ENCODE measurements at places on chromosomes 13 and 19.

- peak; percentile 31 for DNase-seq
Measured at GRCh38 chr13:23688336-23688735, 118.1 kb downstream of the TNFRSF19 start.

DNA sequence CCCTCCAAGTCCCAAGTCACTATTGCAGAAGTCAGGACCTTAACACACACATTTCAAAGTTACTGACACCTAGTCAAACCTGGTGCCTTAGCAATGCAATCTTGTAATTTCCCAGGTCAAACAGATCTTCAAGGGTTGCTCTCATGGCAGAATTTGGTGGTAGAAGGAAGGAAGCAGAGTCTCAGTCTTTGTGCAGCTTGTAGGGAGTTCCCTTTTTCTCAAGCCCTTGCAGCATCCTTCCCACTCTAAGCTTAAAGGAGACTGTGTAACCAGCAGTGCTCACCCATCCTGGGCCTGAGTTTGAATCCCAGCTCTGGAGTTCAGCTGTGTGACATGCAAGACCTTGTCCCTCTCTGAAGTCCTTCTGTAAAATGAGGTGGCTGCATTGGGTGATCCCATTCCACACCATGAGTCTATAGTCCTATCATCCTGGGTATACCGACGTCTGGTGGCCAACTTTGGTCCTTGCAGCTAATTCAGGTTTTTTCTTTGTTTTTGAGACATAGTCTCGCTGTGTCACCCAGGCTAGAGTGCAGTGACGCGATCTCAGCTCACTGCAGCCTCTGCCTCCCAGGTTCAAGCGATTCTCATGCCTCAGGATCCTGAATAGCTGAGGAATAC, 9.8 kb downstream of the SIGLEC10 start:
- DNase-seq: peak; percentile 65

- DNase-seq: peak; percentile 82
Measured at GRCh38 chr13:33918199-33918932, 100.4 kb downstream of the RFC3 start.

GRCh38 chr13:64471916-64472315, 2758.2 kb downstream of the PCDH9 start:
- peak; percentile 72 for DNase-seq

DNA sequence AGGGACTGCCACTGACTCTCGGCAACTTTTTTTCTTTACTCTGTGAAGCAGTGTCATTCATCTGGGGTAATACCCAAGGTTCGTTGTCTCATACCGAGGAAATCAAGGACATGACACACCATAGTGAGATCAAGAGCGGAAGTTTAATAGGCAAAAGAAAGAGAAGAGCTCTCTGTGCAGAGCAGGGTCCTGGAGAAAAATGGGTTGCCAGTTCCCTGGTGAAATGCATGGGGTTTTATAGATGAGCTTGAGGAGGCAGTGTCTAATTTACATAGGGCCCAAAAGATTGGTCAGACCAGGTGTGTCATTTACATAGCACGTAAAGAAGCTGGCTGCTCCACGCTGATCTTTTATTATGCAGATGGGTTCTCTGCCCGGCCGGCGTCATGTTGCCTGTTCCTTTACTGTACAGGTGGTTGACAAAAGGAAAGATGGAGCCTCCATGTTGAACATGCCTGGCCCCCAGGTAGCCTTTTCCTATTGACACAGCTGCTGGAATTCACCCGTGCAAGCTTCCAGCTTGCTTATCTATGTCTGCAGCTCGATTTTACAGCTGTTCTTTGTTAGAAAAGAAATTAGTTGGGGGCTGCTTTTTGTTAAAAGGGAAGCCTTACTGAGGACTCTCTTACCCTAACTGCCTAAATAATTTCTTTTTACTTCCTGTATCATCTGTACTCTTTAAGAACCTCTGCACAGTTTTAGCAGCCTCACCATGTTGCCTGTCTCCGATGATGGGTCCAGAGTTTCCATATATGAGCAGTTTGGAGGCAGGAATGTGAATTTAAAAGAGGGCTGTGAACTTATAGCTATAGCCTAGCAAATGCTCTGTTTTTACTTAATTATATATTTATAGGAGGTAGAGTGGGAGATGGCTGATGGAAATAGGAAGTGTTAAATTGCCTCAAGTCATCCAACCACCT, 98.0 kb upstream of the DIAPH3 start:
- no peak for DNase-seq

GRCh38 chr13:42239644-42240043, 32.3 kb upstream of the AKAP11 start:
- DNase-seq: peak; percentile 10

DNA sequence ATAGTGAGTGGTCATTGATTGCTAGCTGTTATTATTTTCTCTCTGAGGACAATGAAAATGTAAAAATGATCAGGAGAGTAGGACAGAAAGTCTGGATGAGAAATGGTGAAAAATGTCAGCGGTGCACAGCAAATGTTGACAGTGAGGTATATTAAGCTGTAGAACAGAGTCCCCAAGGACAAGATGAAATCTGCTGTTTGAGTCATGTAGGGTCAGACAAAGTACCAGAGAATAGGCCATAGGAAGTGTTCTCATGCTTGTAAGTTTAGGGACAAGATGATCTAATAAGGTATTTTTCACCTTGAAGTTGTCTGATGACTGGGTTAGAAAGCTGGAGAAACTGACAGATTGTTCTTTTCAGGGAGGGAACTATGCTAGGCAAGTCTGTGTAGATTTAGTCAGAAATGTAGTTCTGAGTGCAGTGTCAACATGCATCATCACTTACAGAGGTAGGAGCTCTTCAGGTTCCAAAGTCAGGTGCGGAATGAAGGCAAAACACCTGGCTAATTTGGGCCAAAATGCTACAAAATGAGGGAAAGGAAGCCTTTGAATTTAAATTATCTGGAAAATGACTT, 369.3 kb downstream of the DLEU7 start:
- no peak for DNase-seq

GRCh38 chr13:29934531-29935308, 84.3 kb upstream of the UBL3 start:
- DNase-seq: no peak

- no peak for DNase-seq
Measured at GRCh38 chr13:64525687-64526086, 2704.4 kb downstream of the PCDH9 start.

DNA sequence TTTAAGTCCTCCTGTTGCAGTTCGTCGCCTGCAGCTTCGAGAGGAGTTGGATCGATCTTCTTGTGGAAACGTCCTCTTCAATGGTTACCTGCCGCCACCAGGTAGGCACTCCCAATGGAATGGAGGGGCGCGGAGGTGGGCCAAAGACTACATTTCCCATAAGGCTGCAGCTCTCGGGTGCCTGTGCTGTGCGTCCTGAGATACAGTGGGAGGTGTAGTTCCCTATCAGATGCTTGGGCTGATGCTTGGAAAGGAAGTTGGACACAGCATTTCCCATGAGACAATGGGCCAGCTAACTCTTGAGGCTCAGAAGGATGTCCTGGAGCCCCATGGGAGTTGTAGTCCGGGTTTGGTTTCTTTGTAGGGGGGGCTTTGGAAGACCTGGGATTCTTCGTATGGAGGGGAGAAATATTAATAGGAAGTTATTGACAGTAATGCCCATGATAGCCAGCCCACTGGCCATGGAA, 1.8 kb downstream of the SHKBP1 start:
- DNase-seq: peak; percentile 57

DNA sequence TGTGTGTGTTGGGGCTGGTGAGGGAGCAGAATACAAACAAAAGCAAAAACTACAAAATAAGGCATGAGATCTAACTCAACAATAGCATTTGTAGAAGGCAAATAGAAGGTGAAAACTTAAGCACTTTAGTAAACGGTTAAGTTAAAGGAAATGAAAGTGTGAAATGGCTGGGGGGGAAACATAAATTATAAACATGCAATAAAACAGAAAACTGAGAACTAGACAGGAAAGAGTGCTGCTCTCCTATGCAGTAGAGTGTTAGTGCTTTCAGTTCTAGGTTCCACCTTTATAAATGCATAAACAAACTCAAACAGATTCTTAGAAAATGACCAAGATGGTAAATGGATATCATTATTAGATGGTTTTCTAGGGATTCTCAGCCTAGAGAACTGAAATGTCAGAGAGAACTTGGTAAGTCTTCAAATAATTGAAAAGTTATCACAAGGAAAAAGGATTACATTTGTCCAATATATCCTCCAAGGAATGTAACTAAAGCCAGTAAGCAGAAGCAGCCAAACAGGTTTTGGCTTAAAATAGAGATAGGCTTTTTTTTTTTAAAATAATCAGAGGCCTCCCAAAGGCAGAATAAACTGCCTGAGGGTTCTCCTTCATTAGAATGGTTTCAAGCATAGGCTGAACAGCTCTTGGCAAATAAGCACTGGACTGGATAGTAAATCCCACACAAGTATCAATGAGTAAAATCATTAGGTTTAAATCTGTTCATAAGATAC, 23.3 kb downstream of the RBM26 start:
- no peak for DNase-seq

- no peak for DNase-seq
Measured at GRCh38 chr13:102693250-102693649, 1.6 kb downstream of the METTL21C start.

DNA sequence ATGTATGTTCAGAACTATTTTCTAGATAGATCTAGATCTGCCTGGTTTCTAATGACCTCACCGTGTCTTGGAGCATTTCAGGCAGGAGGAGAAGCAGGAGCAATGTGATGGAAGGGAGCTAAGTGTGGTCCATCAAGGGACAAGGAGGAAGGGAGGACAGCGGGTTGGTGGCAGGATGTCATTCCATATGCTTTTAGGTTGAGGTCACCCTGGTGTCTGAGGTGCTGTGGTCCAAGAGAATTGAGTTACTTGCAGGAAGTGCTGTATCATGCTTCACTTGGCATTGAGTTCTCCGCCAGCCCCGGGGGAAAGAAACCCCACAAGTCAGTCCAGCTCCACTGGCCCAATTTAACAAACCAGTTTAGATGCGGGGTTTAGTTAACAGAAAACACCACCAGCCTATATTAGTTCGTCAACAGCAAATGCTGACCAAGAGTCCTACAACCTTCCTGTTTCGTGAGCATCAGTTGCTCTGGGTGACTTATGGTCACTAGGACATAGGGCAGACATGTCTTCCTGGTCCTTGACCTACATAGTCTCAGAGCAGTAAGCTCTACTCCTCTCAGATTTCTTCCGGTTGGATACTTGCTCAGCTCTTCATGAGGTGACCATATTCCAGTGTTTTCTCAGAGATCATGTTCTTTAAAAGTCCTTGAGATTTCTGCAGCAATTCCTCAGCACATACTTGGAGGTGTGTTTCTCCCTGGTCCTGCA, 79.4 kb downstream of the MBNL2 start:
- no peak for DNase-seq

DNA sequence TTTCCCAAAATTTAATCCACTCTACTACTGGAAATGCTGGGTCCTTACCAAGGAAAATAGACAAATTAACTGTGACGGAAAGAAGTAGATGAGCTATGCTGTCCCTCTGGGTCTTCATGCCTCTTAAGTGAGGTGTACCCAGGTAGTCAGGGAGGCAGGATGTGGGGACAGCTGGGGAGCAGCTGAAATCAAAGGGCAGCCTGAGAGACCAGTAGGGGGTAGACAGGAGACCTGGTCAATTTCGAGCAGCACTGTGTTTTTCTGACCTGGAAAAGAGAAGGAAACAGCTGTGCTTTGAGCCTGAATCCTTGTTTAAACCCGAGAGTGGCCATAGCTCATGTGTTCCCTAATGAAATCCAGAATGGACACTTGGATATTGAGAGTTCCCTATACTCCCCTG, 587.3 kb downstream of the EFNB2 start:
- DNase-seq: no peak

GRCh38 chr19:35644987-35645679, 3.0 kb upstream of the COX6B1 start:
- DNase-seq: peak; percentile 64

DNA sequence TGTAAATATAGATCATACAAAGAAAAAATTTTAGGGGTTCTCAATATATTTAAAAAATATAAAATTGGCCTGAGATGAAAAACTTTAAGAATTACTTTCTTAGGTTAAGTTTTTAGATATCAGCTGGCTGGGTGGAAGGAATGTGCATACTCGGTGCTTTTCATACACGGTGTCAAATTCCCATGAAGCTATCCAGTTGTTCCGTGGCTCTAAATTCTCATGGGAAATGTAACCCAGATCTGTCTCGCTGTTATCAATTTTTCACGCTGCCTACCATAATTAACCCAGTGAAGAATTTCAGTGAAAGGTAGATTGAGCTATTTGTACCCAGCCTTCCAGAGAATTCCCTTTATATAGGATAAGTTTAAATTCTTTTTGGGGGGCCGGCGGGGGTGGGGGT, 11.6 kb upstream of the ZNF835 start:
- DNase-seq: no peak

DNA sequence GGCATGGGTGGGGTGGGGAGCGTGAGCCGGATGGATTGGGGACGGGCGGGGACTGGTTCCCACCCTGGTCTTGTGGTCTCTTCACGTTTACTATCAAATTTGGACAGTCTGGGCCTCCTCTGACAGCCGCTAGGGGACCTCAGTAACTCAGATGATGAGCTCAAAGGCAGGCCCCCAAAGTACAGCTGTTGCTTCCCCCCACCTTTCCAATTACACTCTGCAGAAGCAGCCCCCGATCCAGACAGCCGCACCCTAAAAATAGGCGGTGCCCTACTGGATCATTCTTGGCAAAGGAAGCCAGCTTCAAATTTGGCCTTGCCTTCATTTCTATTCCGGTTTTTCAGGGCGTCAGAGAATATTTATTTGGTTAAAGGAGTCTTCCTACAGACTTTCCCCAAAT, 1.9 kb upstream of the FOXO1 start:
- DNase-seq: peak; percentile 38

DNA sequence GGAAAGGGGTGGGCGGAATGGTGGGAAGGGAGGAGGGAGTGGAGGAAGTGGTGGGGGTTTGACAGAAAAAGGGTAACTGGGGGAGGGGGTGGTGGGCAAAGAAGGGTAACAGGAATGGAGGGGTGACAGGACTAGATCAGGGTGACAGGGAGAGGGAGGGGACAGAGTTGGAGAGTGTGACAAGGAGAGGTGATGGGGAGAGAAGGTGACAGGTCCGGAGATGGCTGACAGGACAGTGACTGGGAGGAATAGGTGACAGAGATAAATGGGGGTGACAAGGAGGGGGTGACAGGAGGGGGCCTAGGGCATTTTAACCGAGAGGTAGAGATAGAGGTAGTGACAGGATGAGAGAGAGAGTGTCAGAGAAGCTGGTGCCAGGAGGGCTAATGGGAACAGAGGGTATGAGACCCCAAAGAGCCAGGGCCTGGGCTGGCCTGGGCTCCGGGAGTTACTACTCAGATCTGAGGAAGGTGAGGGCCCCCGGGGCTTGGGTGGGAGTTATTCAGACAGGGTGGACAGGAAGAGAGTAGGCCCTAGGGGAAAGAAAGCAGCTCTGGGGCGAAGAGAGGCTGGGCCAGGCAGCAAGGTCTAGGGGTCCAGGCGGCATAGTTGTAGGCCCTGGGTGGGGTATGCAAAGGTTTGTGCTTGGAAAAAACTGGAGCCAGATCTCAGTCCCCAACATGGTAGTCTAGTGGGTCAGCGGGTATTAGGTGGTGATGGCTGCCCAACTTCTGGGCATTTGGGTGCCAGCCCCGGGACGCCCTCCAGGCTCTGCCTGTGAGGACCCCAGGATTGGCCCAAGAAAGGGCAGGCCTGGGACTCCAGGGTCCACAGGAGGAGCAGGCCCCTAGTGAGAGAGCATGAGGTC, 660 bp downstream of the CIC start:
- DNase-seq: peak; percentile 41

GRCh38 chr13:94849254-94849653, 136.9 kb upstream of the SOX21 start:
- no peak for DNase-seq

Data from ELR (cell line).